ENCODE measurements at places on chromosomes 7 and 10. TPM values are rescaled to one million over a fixed set of nuclear protein-coding genes. Genes with fewer than 3 reads are reported as not detected.
A peak's percentile ranks its signal among the peaks of the same experiment; 100 is the strongest.

DNA sequence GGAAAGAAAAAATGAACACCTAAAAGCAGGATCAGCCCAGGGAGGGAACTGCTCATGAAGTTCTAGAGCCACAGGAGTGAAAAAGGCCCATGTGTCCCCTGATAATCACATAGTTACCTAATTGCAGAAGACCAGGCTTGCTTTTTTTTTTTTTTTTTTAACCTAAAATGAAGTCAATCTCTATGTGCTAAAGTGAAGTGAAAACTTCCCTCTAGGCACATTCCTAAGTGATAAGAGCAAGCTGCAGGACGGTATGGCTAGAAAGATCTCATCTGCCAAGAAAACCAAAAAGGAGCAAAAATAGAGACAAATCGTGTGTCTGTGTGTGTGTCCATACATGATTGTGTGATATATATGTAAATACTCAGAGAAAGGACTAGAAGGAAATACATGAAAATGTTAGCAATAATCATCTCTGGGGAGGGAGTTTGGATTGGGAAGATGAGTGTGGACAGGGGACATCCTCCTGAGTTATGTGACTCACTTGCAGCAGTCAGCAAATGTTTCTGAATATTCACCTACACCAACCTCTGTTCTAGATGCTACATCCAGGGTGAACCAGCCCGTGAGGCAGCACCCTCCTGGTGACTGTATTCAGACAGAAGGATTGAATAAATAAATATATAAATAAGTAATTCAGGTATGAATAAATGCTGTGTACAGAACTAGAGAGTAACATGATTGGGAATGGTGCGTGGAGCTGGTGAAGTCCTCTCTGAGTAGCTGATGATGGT, 76.4 kb downstream of the C10orf90 start:
- no peak for DNase-seq

GRCh38 chr7:101754424-101755159, 62.8 kb upstream of the CUX1 start:
- peak; percentile 67 for DNase-seq

The ZNF804B gene
- polyA plus RNA-seq, result 0.42 TPM

The ZNF12 gene
- polyA plus RNA-seq, result 45.4 TPM

GRCh38 chr7:131952365-131952764, 395.9 kb upstream of the PODXL start:
- no peak for DNase-seq

DNA sequence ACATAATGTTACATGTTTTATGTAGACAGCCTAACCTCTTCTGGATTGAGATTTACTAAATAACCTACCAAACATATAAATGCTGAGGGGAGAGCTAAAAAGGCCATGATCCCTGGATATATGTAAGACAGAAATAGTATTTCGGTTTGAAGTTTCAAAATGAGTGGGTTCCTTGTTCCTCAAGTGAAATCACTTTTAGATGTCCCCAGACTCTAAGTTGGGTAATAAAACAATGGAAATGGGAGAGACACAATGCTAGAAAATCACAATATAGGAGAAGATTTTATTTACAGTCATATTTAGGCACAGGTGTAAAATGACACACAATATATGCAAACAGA, 56.5 kb downstream of the SHTN1 start:
- no peak for DNase-seq

DNA sequence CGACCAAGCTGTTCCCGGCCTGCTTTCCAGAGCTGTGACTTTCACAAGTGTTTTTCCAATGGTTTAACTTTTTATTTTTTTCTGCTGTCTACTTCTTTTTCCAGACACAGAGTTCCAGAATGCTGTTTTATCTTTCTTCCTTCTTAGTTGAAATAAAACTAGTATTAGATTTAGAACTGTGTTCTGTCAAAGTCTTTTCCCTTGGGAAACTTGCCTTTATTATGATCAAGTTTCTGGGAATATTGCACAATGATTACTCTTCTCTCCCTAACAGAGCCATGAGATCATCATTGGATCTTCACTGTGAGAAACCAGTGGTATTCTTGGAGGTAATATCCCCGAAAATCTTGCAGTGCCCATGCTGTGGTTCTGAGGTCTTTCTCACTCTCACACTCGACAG, 104.9 kb upstream of the KCND2 start:
- DNase-seq, result no peak

DNA sequence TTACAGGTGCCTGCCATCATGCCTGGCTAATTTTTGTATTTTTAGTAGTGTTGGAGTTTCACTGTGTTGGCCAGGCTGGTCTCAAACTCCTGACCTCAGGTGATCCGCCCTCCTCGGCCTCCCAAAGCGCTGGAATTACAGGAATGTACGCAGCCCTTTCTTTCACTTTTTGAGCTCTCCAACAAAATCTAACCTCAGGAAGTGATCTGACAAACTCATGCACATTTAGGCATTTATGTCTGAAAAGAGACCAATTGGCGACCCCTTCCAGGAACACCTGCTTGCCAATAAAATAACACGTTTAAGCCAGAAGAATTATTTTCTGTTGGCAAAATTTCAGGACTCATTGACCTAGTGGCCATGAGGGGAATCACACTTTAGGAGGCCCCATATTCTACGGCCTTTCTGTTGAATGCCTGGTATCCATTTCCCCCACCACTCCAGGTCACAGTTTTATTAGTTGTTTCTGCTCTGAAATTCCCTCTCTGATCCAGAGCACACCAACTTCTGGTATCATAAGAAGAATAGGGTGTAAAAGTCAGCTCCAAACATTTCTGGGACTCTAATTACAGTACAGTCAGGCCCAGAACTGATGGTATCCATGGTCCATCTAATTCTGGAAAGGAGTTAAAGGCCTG, 65.8 kb upstream of the FRMD4A start:
- no peak for DNase-seq

- DNase-seq, result no peak
Measured at GRCh38 chr10:6141296-6142151, 52.7 kb downstream of the RBM17 start.

DNA sequence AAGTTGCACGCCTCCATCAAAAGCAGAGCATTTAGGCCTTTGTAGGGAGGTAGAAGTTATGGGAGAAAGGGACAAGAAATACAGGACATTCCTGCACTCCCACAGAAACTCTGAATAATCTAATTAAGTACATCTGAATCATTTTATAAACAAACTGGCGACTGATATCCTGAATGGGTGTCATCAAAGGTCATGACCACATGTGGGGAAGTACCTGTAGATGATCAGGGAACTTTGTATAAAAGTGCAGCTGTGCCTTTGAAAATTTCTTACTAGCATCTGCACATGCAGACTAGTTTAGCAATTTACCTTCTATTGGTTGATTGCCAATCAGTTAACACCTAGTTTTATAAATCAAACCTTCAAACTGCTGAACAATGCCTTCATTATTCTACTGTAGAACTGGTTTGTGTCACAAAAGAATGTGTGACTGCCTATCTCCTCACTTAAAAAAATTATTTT, 17.1 kb downstream of the STEAP4 start:
- no peak for DNase-seq
